Thoracic aorta (tissue), 2 donors: ENCODE measurements at places on chromosomes 12 and 14. TPM values are rescaled to one million over a fixed set of nuclear protein-coding genes. Genes with fewer than 3 reads are reported as not detected.

DNA sequence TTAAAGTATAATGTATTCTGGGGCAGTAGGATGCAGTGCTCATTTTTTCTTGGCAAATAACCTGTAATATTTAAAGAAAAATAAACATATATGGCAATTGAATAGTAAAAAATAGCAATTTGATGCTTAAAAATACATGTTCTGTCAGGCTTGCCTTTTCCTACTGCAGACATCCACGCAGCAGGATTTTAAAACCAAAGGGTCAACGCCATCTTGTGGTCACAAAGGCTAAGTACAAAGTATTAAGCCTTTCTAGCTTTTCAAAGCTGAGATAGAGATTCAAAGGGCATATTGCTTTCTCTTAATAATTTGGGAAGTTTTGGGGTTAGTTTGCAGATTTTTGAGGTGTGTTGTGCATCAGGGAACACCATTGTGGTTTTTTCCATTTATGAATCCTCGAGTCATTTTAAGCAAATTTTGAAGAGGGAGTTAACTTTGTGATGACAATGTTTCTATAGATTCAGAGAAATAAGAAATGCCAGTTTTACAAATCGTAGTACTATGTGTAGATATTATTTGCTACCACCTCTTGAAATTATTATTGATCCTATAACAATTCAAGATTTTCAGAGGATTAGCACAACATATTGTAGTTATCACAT, 4.7 kb upstream of the CCER1 start:
- no peak for DNase-seq

GRCh38 chr14:74492776-74493342, at the start of gene NPC2:
Gene NPC2, minus strand, starts transcription at chr14:74493305. Its CDS starts 31 bp downstream, at chr14:74493274.
- no peak for DNase-seq

Gene RILPL1
- 29.0 TPM for total RNA-seq

Gene ADCK1
- total RNA-seq: 2.2 TPM

DNA sequence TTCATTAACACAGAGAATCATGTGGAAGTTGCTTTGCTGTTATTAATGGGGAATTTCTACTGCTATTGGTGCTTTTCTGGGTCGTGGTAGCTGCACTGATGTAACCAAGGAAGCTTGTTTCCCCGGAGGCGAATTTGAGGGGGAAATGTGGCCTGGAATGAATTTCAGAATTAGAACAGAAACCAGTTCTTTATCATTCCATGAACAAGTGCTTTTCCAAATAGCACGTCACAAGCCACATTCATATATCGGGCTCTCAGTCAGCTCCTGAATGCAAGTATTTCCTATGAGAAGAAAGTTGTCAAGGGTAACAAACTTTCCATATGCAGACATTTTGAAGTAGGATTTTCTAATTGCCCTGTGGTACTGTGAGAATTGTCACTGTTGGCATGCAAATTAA, 1353.2 kb downstream of the AACS start:
- DNase-seq: no peak
